ENCODE measurements at places on chromosomes 7 and 10.

GRCh38 chr10:34814913-34815184 is 247 bp downstream of the PARD3 start:
- no peak for DNase-seq

GRCh38 chr7:65915921-65916657 is 43.2 kb downstream of the VKORC1L1 start:
- DNase-seq = no peak

- no peak for DNase-seq
Observed at GRCh38 chr7:29432721-29433120, 130.9 kb upstream of the PRR15 start.

DNA sequence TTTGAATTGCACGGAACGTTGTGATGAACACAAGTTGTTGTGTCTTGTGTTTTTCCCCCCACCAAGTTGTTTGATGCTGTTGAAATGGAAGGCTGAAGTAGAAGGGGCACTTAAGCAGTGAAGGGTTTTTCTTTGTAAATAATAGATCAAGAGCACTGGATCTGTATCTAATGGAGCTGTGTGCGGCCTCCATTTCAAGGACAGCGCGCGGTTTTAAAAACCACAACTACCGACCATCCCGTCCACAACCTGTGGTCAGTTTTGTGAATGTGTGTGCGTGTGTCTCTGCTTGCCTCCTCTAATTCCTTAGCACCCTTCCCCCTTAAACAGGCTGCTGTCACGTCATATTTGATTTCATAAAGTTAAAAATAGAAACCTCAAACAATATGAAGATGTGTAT is 165.5 kb downstream of the TCF7L2 start:
- DNase-seq = no peak

- DNase-seq = no peak
Observed at GRCh38 chr10:122264436-122264835, 6.7 kb upstream of the BTBD16 start.

- no peak for DNase-seq
Observed at GRCh38 chr10:10020945-10021344, 996.7 kb upstream of the CELF2 start.

- DNase-seq = no peak
Observed at GRCh38 chr10:10701084-10701611, 316.5 kb upstream of the CELF2 start.

- no peak for DNase-seq
Observed at GRCh38 chr10:119191881-119192280, 13.3 kb upstream of the PRDX3 start.

DNA sequence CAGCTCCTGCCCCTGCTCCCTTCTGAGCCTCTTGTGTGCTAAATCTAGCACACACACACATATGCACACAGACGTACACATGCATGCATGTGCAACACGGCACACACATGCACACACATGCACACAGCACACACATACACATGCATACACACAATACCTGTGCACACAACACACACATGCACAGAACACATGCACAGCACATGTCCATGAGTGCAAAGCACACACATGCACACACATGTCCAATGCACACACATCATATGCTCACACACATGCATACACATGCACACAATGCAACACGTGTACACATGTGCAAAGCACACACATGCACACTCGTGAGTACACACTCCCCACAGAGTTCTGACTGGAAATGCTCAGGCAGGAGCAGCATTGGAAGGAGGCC is 115.0 kb downstream of the WDR37 start:
- DNase-seq = no peak

DNA sequence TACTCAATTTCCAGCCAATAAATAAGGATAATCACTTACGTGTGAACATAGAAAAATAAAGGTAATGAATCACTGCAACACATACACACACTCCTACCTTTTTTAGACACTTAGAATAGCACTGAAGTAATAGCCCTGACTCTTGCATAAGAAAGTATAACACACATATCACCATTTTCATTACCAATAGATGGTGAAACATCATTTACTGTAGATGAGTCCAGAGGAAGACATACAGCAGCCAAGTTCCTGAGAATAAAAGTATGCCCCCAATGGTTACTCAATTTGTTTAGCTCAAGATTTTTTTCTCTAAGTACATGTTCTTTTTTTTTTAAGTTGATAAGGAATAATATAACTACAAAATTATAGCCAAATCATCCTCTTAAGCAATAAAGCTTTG is 316.3 kb downstream of the PARD3 start:
- no peak for DNase-seq

DNA sequence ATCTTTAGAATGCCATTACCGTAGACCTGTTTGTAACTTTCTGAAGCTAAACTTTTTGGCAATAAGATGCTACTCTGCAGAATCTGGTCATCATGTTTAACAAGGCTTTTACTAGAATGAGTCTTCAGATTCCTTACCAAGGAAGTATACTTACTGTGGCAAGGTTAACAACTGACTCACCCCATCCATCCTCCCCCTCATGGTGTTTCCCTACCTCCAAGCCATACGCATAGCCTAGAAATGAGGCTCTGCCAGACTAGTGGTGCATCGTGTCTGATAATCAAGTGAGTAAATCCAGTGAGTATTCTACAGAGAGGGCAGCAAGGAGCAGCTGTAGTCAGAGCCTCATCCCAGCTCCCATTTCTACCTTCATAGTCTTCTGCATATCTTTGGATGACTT is 223.6 kb downstream of the IPMK start:
- no peak for DNase-seq

- no peak for DNase-seq
Observed at GRCh38 chr10:86815640-86816039, 59.2 kb downstream of the BMPR1A start.

DNA sequence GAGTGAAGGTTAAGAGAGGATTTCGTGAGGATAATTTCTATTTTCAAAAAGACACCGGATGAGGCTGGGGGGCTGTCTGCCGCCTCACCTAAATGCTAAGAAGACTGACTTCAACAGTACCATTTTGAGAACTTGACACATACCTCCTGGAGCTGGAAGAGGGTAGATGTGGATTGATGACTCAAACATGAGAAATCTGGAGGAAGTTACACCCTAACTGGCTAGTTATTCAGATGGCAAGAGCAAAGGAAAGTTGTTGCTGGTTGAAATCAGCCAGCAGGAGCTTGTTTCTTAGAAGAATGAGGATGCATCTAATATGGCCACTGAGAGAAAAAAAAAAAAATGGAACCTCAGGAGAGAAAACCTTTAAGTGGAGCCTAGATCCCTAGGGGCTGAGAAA is 76.2 kb upstream of the KIAA1217 start:
- no peak for DNase-seq

DNA sequence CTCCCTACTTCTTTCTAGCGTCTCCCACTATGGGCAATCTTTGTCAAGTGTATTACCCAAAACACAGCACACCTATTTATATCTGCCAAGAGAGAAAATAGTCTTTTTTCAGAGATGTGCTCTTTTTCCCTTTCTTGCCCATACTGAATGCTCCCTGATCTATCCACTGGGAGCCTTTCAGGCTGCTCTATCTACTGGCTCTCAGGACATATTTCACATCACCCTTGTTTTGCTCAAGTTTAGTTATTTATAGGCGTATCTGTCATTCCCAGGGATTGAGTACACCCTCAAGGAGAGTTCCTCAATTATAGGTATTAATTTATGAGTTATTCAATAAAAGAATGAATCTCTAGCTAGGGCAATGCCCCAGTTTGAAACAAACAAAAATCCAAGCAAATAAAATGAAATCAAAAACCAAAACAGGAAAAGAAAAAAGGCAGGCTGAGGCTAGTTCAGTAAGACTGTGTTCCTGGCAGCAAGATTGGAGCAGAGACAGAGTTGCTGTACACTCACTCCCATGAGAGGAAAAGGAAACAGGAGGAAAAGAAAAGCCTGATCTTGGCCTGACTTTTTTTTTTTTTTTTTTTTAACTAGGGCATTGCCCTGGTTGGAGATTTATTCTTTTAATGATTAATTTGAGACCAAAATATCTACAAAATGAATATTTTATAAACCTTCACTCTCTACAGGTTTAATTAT is 665.9 kb upstream of the PCDH15 start:
- no peak for DNase-seq

DNA sequence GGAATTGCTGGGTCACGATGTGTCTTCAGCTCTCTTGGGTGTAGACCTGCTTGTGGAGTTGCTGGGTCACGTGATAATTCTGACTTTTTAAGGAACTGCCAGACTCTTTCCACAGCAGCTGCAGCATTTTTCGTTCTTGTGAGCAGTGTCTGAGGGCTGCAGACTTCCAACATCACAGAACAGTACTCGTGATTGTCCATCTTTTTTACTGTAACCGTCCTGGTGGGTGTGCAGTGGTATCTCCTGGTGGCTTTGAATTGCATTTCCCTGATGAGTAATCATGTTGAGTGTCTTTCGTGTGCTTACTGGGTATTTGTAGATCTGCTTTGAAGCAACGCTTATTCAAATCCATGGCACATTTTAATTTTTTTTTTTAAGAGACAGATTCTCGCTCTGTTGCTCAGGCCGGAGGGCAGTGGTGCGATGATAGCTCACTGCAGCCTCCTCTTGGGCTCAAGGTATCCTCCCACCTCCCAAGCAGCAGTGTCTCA is 22.7 kb downstream of the INPP5A start:
- DNase-seq = no peak

DNA sequence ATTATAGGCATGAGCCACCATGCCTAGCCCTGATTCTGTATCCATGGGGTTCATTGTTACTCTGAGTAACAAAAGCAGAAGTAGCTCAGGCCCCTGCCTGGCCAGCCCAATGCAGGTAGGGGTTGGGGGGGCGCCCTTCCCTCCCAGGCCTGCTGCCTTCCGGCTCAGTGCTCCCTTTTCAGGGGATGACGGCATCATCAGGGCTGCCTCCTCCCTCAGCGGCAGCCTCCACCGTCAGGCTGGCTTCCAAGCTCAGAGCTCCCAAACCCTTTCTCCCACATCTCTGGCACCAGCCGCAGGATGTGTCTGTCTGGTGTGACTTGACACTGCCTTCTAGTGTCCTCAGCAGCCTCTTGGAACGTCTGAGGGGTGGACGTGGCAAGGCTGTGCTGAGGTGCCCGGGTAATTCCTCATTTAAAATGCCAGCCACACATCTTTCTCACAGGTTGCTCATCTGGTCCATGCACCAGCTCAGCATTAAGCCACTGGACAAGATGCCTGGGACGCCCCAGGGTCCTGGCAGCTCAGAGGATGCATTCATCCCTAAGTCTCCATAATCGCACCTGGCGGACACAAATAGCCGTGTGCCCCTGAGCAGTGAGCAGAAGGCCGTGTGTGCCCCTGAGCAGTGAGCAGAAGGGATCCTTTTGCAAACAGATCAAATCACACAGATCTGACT is 38.2 kb downstream of the PAPOLB start:
- peak; percentile 45 for DNase-seq

- DNase-seq = no peak
Observed at GRCh38 chr7:47581438-47581803, 490 bp downstream of the TNS3 start.

- no peak for DNase-seq
Observed at GRCh38 chr10:114504769-114505579, 100.7 kb upstream of the AFAP1L2 start.

DNA sequence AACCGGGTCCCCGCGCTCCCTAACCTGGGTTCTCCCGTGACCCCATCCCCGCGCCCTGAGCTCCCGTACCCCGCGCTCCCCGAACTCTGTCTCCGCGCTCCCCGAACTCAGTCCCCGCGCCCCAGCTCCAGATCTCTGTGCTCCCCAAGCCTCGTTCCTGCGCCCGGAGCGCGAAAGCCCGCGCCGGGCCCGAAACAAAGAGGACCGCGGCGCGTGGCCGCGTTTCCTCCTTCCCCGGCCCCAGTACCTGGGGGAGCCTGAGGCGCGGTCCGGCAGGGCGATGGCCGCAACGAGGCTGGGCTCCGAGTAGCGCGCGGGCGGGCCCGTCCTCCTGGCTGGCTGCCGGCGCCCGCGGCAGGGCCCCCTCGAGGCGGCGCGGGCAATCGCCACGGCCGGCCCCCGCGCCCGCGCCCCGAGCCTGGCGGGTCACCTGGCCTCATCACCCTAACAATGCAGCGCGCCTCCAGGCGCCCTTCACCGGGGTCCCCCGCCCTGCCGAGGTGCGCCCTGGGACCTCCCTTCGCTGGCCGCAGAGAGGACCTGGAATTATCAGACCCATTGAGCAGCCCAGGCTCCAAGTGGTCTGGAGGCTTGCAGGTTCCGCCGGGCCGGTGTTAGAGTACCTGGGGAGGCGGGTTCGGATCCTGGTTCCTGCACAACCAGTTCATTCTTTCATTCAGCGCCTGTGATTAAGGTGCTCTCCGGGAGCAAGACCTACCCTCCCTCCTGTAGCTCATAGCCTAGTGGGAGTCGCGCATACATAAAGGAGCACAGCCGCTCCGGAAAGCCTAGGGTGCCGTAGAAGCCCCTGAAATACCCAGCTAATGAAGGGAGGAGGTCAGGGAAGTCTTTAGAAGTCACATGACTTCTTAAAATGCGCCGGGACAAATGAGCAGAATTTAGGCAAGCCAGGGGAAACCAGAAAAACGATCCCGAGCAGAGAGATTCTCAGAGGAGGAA is at the start of gene TNS3:
Gene TNS3, minus strand, starts transcription at position 308 of the 960 bp plus-strand sequence. CDS start 142,475 bp downstream, outside the sequence.
- DNase-seq = no peak

DNA sequence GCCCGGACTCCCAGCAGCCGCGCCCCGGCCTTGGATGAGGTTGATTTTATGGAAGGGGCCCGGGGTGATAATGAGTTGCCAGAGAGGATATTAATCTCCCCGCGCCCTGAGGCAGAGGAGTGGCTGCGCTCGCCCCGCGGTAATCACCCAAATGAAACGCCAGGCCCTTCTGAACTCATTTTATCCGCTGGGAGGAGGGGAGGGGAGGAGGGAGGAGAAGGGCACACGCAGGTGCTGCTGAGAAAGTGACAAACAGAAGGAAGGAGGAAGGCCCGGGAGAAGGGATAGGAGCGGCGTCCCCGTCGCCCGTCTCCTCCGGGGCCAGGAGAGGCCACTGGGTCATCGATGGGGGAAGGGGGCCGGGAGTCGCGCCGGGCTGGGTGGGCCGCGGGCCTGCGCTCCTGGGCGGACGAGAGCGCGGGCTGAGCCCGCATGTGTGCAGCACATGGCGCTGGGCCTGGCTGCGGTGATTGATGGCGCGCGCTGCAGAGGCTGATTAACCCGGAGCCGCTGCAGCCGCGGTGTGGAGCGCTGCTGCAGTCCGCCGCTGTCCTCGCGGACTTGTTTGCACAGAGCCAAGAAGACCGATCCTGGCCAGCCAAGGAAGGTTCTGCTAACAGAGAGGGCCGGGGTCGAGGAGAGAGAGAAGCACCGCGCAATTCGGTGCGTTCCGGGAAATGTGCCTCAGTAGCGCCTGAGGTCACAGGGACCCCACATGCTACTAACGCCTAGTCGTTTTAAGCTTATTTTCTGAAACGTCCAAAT is 6.5 kb downstream of the MNX1 start:
- DNase-seq = no peak

DNA sequence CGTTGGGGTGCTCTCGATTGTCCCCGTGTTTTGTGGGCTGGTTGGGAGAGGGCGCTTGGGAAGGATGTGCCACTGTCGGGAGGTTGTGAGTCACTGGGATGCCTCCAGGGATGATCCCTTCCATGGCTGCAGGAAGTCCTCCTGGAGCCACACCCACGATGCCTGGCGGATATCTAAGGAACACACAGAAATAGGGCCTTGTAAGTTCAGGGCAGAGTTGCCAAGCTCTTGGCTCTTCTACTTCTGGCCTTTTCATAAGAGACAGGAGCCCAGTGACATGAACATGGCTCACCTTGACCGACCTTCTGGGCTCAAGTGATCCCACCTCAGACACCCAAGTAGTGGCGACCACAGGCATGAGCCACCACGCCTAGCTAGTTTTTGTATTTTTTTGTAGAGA is 47.6 kb downstream of the ZRANB1 start:
- no peak for DNase-seq

GRCh38 chr7:105794741-105795729 is 81.4 kb downstream of the ATXN7L1 start:
- DNase-seq = no peak

GRCh38 chr7:30468791-30469190 is 9.8 kb downstream of the NOD1 start:
- DNase-seq = no peak

GRCh38 chr7:29574659-29575058 is 11.0 kb downstream of the PRR15 start:
- DNase-seq = no peak

Data from cerebellar nuclear complex (tissue), 1 donor.